Aorta (tissue), 5 donors: ENCODE measurements at places on chromosomes 4 and X. TPM values are rescaled to one million over a fixed set of nuclear protein-coding genes. Genes with fewer than 3 reads are reported as not detected.
A peak's percentile ranks its signal among the peaks of the same experiment; 100 is the strongest.

DNA sequence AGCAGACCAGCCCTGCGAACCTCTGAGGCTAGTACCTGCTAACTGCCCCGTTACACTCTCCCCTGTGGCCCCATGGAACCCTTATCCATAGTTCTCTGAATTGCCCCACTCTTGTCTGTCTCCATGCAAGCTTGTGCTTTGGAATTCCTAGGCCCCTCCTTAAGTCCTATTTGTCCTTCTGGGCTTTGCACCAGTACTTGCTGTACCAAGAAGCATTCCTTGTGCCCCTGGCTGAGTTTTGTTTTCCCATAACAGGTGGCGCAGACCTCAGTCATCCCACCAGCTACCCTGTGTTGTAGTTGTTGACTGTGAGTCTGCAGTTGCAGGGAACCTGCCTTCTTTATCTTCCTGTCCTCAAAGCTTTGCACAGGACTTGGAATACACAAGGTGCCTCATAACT, 147.9 kb downstream of the AMMECR1 start:
- no peaks in the 10 kb centered on the region for H3K36me3 ChIP-seq
- no peak for DNase-seq
- no peaks in the 10 kb centered on the region for H3K4me1 ChIP-seq
- H3K27me3 ChIP-seq: no peaks in the 10 kb centered on the region

DNA sequence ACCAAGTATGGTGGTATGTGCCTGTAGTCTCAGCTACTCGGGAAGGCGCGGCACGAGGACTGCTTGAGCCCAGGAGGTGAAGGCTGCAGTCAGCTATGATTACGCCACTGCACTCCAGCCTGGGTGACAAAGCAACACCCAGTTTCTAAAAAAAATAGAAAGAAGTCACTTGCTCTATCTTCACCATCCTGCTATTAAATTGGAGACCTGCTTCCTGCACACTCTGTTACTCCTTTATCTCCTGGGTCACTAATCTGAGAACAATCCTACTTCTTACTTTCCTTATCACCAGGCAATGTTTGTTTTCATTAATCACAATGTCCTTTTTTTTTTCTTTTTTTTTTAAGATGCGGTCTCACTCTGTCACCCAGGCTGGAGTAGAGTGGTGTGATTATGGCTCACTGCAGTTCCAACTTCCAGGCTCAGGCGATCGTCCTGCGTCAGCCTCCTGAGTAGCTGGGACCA, 16.2 kb downstream of the PRKX start:
- H3K27ac ChIP-seq: no peak overlapping the region
- no peak for DNase-seq
- no peaks in the 10 kb centered on the region for H3K36me3 ChIP-seq
- H3K27me3 ChIP-seq: no peaks in the 10 kb centered on the region

GRCh38 chr4:78671903-78672815, 104.0 kb upstream of the BMP2K start:
- H3K4me3 ChIP-seq: no peak overlapping the region
- no peaks in the 10 kb centered on the region for H3K36me3 ChIP-seq
- H3K27ac ChIP-seq: no peak overlapping the region
- DNase-seq: no peak
- no peaks in the 10 kb centered on the region for H3K27me3 ChIP-seq

- H3K4me3 ChIP-seq: no peak overlapping the region
- no peak overlapping the region for H3K27ac ChIP-seq
- H3K27me3 ChIP-seq: no peaks in the 10 kb centered on the region
- no peaks in the 10 kb centered on the region for H3K4me1 ChIP-seq
- no peak for DNase-seq
Observed at GRCh38 chr4:2396781-2397368, 21.6 kb downstream of the ZFYVE28 start.

DNA sequence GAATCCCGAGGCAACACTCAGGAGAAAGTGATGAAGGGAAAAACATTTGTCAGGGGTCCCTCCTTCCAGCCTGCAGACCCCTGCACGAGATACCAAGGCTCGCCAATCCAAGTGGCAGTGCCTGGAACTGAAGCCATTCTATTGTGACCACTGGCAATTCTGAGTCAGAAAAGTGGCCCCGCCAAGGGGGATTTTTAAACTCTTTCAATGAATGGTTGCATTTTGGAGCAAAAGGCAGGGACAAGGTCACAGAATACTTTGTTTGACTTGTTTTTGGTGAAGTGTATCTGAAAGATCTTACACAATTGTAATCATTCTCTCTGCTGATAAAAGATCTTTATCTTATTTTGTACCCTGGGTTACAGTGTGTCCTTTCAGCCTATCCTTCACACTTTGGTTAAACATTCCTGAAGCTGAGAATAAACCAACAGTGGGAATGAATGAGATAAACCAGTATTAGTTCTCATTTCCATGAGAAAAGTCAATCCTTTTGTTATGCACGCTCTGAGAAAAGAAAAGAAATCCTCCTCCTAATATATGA, 115.9 kb upstream of the PDLIM3 start:
- no peak overlapping the region for H3K4me3 ChIP-seq
- H3K27me3 ChIP-seq: no peaks in the 10 kb centered on the region
- H3K36me3 ChIP-seq: peaks cover 15% of the 10 kb centered on the region
- peak overlapping the region; percentile 36 for H3K27ac ChIP-seq
- no peak for DNase-seq
- H3K4me1 ChIP-seq: peaks cover 4% of the 10 kb centered on the region

- no peak overlapping the region for H3K27ac ChIP-seq
- H3K4me3 ChIP-seq: no peak overlapping the region
- no peaks in the 10 kb centered on the region for H3K27me3 ChIP-seq
- no peak for DNase-seq
- no peaks in the 10 kb centered on the region for H3K4me1 ChIP-seq
Observed at GRCh38 chr4:72295966-72296557, 264.3 kb downstream of the NPFFR2 start.

DNA sequence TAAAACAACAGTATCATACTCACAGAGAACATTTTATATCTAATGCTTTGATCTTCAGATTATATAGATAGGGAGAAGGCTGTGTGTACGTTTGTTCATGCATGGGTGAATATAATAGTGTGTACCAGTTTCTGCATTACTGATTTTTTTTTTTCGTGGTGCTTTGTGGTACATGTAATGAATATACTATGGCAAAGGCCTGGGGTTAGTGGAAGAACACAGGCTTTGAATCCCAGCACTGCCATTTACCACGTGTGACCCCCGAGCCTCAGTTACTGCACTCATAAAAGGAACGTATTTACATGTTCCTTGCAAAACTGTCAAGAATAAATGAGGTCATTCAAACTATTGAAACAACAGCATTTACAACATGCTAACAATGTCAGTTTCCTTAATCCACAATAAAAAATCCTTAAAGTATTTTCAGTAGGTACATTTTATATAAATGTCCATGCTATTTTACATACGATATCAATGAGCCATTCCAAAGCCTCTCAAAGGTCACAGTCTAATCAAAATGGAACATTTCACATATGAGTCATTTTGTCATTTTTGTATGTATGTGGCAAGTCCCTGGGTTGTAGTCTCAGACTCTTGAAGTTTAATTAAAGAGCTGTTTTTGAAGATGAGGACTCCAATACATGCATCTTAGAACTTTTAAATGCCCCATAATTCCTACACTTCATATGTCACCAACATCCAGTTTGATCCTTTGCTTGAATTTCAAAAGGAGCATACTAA, 242.8 kb downstream of the PPP3CA start:
- DNase-seq: no peak
- H3K4me1 ChIP-seq: peaks cover 2% of the 10 kb centered on the region
- no peaks in the 10 kb centered on the region for H3K36me3 ChIP-seq
- no peak overlapping the region for H3K4me3 ChIP-seq
- no peak overlapping the region for H3K27ac ChIP-seq

DNA sequence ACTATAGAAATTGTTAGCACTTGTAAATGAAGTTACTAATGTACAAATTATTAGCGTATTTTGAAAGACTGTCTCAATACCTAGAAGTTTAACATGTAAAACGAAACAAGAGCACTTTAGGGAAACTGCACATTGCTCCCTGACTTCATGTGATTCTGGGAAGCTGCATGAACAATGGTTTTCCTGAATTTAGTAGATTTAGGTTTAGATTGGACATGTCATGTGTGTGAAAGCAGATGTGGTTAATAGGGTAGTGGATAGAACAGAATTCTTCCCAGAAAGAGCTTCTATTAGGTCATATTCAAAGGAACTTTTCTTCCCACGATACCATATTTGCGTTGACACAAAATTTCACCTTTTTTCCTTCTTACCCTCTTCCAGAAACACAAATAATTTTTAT, 14.9 kb upstream of the CXCL8 start:
- H3K4me1 ChIP-seq: peaks cover 4% of the 10 kb centered on the region
- no peaks in the 10 kb centered on the region for H3K27me3 ChIP-seq
- no peak overlapping the region for H3K4me3 ChIP-seq
- no peaks in the 10 kb centered on the region for H3K36me3 ChIP-seq

GRCh38 chr4:110553197-110553596, 69.7 kb downstream of the PITX2 start:
- H3K36me3 ChIP-seq: no peaks in the 10 kb centered on the region
- H3K4me1 ChIP-seq: no peaks in the 10 kb centered on the region
- no peak overlapping the region for H3K27ac ChIP-seq
- H3K4me3 ChIP-seq: no peak overlapping the region
- no peak for DNase-seq
- H3K27me3 ChIP-seq: no peaks in the 10 kb centered on the region

GRCh38 chr4:99028187-99028586, 32.7 kb downstream of the METAP1 start:
- peaks cover 9% of the 10 kb centered on the region for H3K4me1 ChIP-seq
- no peaks in the 10 kb centered on the region for H3K36me3 ChIP-seq
- DNase-seq: no peak
- no peak overlapping the region for H3K27ac ChIP-seq

GRCh38 chrX:121216641-121217374, 169.4 kb downstream of the GLUD2 start:
- no peaks in the 10 kb centered on the region for H3K4me1 ChIP-seq
- no peak overlapping the region for H3K27ac ChIP-seq
- H3K4me3 ChIP-seq: no peak overlapping the region
- H3K36me3 ChIP-seq: no peaks in the 10 kb centered on the region
- no peak for DNase-seq

GRCh38 chrX:149383852-149384251, 121.3 kb downstream of the IDS start:
- H3K4me3 ChIP-seq: no peak overlapping the region
- H3K27me3 ChIP-seq: no peaks in the 10 kb centered on the region
- no peak for DNase-seq
- H3K4me1 ChIP-seq: no peaks in the 10 kb centered on the region
- H3K27ac ChIP-seq: no peak overlapping the region
- no peaks in the 10 kb centered on the region for H3K36me3 ChIP-seq

DNA sequence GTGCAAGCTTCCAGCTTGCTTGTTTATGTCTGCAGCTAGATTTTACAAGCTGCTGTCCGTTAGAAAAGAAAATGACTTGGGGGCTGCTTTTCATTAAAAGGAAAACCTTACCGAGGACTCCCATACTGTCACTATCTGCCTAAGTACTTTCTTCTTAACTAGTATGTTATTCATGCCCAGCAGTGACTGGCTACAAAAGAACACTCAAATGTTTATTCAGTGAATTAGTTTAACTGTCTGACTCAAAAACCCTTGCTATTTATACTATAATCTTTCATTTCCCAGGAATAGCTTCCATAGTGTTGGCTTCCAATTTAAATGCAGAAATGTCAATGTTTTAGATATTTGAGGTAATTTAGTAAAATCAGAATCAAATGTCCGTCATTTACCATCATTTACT, 164.9 kb downstream of the DTHD1 start:
- H3K27me3 ChIP-seq: no peaks in the 10 kb centered on the region
- H3K36me3 ChIP-seq: no peaks in the 10 kb centered on the region
- H3K4me3 ChIP-seq: no peak overlapping the region
- H3K27ac ChIP-seq: no peak overlapping the region
- no peaks in the 10 kb centered on the region for H3K4me1 ChIP-seq

GRCh38 chrX:134246282-134246681, 9.3 kb downstream of the CCDC160 start:
- DNase-seq: no peak
- no peak overlapping the region for H3K4me3 ChIP-seq
- H3K4me1 ChIP-seq: no peaks in the 10 kb centered on the region

DNA sequence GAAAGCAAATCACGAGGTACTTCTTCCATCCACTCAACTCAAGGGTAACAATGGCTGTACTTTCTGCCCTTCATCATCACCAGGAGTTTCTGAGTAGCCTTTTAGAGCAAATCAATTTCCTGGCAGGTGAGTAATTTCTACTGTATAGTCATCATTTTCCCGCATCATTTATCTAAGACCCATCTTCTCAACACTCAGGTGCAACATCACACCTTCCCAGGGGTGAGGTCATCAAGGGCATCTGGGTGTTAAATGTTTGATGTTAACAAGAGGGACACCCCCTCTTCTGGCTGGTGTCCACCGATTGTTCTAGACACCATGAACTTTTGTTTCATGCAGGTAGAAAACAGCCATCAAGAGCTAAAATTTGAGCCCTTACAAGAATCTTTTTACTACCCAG, 313.4 kb upstream of the MAGEB2 start:
- no peak overlapping the region for H3K4me3 ChIP-seq
- no peak overlapping the region for H3K27ac ChIP-seq
- H3K36me3 ChIP-seq: no peaks in the 10 kb centered on the region
- H3K27me3 ChIP-seq: no peaks in the 10 kb centered on the region
- no peaks in the 10 kb centered on the region for H3K4me1 ChIP-seq

DNA sequence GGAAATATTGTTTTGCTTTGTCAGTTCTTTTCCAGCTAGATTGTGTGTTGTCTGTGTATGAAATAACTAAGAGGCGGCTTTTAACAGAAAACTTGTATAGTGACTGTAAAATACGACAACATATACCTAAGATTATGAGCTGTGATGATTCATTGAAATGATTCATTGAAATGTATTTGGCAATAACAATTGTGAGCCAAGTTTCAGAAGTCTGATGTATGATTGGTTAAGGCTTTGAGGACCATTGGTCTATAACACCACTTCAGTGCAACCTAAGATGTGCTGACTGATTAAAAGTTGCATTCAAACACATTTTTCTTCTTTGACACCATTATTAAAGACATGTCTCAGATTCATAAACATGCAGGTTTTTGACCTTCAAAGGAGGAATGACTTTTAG, 76.6 kb downstream of the PTPN13 start:
- H3K27me3 ChIP-seq: no peaks in the 10 kb centered on the region
- no peaks in the 10 kb centered on the region for H3K4me1 ChIP-seq
- no peak overlapping the region for H3K4me3 ChIP-seq
- H3K27ac ChIP-seq: no peak overlapping the region
- no peak for DNase-seq

DNA sequence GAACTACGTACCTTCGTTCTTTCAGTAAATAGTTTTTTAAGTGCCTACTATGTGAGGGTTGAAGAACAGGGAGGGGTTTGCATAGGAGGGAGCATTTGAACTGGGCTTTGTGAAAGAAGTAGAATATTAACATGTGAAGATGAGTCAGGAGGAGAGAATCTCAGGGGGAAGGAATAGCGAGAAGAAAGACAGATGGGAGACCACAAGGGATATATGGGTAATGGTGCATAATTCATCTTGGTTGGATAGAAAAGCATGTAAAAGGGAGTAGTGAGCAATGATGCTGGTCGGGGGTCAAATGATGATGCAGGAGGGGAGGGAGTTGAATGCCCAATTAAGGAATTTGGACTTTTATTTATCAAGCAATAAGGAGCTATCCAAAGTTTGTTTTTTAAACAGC, 52.7 kb downstream of the TMEM164 start:
- no peaks in the 10 kb centered on the region for H3K4me1 ChIP-seq
- no peak for DNase-seq
- H3K36me3 ChIP-seq: no peaks in the 10 kb centered on the region
- H3K27ac ChIP-seq: no peak overlapping the region
- H3K4me3 ChIP-seq: no peak overlapping the region

- no peak for DNase-seq
- H3K36me3 ChIP-seq: no peaks in the 10 kb centered on the region
- H3K4me1 ChIP-seq: no peaks in the 10 kb centered on the region
- no peak overlapping the region for H3K4me3 ChIP-seq
Observed at GRCh38 chr4:167424341-167425256, 190.3 kb upstream of the SPOCK3 start.

The DGKK gene
- not detected for total RNA-seq

The SUPT20HL1 gene
- 0.15 TPM for total RNA-seq

The HSFX4 gene
- not detected for total RNA-seq

The PITX2 gene
- total RNA-seq: 1.0 TPM

The PF4V1 gene
- 0.88 TPM for total RNA-seq

The GPR173 gene
- total RNA-seq: 7.1 TPM
